ENCODE measurements at places on chromosomes 2 and 18. TPM values are rescaled to one million over a fixed set of nuclear protein-coding genes. Genes with fewer than 3 reads are reported as not detected.

The EXOC6B gene
- total RNA-seq: 55.2 TPM

The CKAP2L gene
- total RNA-seq: 35.3 TPM

The KCNF1 gene
- total RNA-seq: 1.3 TPM

The C2orf78 gene
- total RNA-seq: not detected

The BCL11A gene
- total RNA-seq: 19.9 TPM

The TUBA4B gene
- total RNA-seq: not detected

The POU3F3 gene
- not detected for total RNA-seq

The KATNAL2 gene
- 4.7 TPM for total RNA-seq

The SIX2 gene
- 14.4 TPM for total RNA-seq

The SCN9A gene
- total RNA-seq: 11.1 TPM

The HOXD9 gene
- total RNA-seq: 1.8 TPM

The TRIM54 gene
- total RNA-seq: 40.5 TPM

The CACNB4 gene
- 13.7 TPM for total RNA-seq

The MAP3K19 gene
- total RNA-seq: 0.21 TPM

The NT5C1B gene
- total RNA-seq: not detected

The RFX8 gene
- 0.51 TPM for total RNA-seq

The ERFE gene
- total RNA-seq: 14.1 TPM

The ALLC gene
- not detected for total RNA-seq

The AQP12B gene
- total RNA-seq: not detected

The REG3G gene
- not detected for total RNA-seq

The UPP2 gene
- not detected for total RNA-seq

The FSHR gene
- not detected for total RNA-seq

The TP53I3 gene
- total RNA-seq: 29.1 TPM

The ARHGEF4 gene
- 48.5 TPM for total RNA-seq

The ANKRD39 gene
- total RNA-seq: 12.0 TPM

The LNPK gene
- total RNA-seq: 68.4 TPM

The SULT1C4 gene
- 34.4 TPM for total RNA-seq

The CAVIN2 gene
- 75.5 TPM for total RNA-seq

The SNORC gene
- 0.41 TPM for total RNA-seq

The GRB14 gene
- total RNA-seq: 19.7 TPM

The SNX17 gene
- 80.9 TPM for total RNA-seq

The NR4A2 gene
- 4.3 TPM for total RNA-seq

The LRATD1 gene
- total RNA-seq: 12.9 TPM

The MFSD2B gene
- 0.10 TPM for total RNA-seq

The TMEM37 gene
- total RNA-seq: 3.1 TPM

The OBSL1 gene
- 105 TPM for total RNA-seq

The MAL gene
- total RNA-seq: 16.9 TPM

The SLC4A3 gene
- 1.5 TPM for total RNA-seq

The CYRIA gene
- total RNA-seq: 10.9 TPM

The MATN3 gene
- total RNA-seq: 0.41 TPM

The TRPM8 gene
- not detected for total RNA-seq

The PARD3B gene
- 21.5 TPM for total RNA-seq

The MFF gene
- 86.2 TPM for total RNA-seq

The LGALSL gene
- total RNA-seq: 18.9 TPM

The SERPINB12 gene
- 2.6 TPM for total RNA-seq

The MYO7B gene
- total RNA-seq: 1.5 TPM

The MSTN gene
- total RNA-seq: 31.1 TPM

The SGPP2 gene
- 2.3 TPM for total RNA-seq

The NCKAP5 gene
- total RNA-seq: 18.4 TPM

The NCKAP1 gene
- total RNA-seq: 188 TPM

The TDRD15 gene
- not detected for total RNA-seq

The SP100 gene
- total RNA-seq: 38.8 TPM

The GYPC gene
- total RNA-seq: 73.4 TPM
